ENCODE measurements at places on chromosomes 1 and 21. TPM values are rescaled to one million over a fixed set of nuclear protein-coding genes. Genes with fewer than 3 reads are reported as not detected.

GRCh38 chr1:206947255-206947654 lies 989 bp upstream of the PIGR start:
- no peak for DNase-seq

DNA sequence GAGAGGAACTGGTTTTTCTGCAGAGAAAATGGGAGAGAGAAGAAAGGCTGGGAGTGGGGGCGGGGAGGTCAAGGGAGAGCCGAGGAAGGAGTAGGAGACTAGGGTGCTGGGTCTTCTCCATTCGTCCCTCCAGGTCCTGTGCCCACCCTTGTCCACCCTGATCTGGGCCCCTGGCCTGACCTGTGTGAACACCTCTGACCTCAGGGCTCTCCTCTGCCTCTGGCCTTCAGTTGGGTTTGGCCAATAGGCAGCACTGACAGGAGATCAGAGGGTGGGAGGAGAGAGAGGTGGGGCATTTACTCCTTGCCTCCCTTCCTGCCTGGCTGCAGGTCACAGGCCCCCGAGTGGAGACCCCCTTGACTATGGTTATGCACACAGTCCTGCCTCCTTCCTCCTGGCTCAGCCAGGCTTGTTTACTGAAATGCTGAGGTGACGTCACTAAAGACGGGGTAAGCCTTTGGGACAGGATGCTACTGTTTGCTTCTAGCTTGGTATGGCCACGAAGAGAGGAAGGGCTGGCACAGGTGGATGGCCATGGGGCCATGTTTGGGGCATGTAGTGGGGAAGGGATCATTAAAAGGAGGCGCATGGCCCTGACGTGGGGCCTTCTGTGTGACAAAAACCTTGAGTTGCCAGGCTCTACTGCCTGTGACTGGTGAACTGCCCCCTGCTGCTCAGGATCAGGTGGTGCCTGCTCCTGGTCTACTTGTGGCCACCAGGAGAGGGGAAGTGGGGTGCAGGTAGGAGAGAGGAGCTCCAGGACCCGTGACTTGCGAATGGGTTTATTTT lies 248.7 kb upstream of the CSF3R start:
- no peak for DNase-seq

DNA sequence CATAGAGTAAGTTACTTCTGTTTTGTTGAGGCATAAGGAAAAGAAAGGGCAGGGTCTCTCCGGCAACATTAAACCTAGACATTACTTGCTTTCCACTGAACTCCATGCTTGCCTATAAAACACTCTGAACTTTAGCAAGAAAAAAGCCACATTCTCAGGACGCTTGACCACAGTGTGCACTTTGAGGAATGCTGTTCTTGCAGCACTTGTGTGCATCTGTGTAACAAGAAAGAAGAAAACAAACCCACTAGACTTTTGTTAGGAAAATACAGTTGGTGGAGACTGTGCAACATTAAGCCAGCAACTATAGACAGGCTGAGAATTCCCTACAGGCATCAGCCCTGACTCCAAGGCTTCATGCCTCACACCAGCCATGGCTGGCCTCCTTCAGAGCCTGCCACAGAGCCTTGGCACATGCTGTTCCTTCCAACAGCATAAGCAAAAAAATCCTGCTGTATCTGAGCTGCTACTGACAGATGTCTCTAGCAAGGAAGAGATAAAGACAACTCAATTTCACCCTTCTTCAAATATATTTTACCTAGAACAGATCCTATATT lies 5.8 kb downstream of the PDZK1 start:
- DNase-seq = no peak

The F3 gene
- total RNA-seq = 0.65 TPM

The HES3 gene
- total RNA-seq = not detected

The HCN3 gene
- total RNA-seq = 3.6 TPM

All from activated T-cell treated with anti-CD3 and anti-CD28 coated beads, Interleukin-2, amount 50 U/mL, for 72 hours (primary cell).